NCI-H1048 (cell line): ENCODE measurements at places on chromosomes 3 and 15.
A peak's percentile ranks its signal among the peaks of the same experiment; 100 is the strongest.

DNA sequence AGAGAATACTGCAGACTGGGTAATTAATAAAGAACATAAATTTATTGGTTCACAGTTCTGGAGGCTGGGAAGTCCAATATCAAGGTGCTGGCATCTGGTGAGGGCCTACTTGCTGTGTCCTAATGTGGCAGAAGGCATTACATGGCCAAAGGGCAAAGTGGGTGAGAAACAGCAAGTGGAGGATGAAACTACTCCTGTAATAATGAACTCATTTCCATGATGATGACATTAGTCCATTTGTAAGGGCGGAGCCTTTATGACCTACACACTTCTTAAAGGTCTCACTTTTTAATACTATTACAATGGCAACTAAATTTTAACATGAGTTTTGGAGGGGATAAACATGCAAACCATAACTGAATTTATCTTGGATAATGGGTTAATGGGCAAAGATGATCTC is 139.6 kb upstream of the SGO1 start:
- DNase-seq: no peak

GRCh38 chr3:35653347-35653746 is 14.0 kb downstream of the ARPP21 start:
- no peak for DNase-seq

DNA sequence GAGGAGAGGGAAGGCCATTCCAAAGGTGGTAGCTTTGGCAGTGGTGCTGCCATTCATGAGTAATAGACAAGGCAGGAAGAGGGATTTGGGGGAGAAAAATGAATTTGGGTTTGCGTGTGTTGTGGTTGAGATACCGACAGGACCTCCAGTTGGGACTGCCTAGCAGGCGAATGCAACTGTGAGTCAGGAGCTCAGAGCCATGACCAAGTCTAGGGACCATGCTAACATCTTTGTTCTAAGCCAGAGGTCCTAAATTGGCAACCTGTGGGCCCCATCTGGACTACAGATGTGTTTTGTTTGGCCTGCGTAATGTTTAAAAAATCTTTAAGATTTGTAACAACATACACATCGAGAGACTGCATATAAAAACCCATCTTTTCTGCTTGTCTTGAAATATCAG is 61.6 kb downstream of the SAMMSON start:
- no peak for DNase-seq

GRCh38 chr3:30102356-30102755 is 504.0 kb upstream of the TGFBR2 start:
- no peak for DNase-seq

GRCh38 chr3:164470471-164470870 is 607.8 kb downstream of the SI start:
- no peak for DNase-seq

DNA sequence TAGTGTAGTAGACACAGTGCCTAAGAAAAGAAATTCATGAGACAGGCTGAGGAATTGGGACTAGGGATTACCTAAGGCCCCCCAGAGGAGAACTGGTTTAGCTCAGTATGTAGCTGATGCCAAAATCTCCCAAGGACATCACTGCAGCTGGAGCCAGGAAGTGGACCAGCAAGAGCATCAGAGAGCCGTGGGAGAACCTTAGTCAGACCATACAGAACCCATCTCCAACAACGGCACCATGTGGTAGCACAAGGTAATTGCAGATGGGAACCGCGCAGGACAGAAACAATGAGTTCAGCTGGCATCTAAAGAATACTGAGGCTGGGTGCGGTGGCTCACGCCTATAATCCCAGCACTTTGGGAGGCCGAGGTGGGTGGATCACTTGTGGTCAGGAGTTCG is 81.7 kb downstream of the WNT5A start:
- DNase-seq: no peak

- no peak for DNase-seq
These were observed 287.6 kb upstream of the STT3B start for GRCh38 chr3:31244929-31245817.

DNA sequence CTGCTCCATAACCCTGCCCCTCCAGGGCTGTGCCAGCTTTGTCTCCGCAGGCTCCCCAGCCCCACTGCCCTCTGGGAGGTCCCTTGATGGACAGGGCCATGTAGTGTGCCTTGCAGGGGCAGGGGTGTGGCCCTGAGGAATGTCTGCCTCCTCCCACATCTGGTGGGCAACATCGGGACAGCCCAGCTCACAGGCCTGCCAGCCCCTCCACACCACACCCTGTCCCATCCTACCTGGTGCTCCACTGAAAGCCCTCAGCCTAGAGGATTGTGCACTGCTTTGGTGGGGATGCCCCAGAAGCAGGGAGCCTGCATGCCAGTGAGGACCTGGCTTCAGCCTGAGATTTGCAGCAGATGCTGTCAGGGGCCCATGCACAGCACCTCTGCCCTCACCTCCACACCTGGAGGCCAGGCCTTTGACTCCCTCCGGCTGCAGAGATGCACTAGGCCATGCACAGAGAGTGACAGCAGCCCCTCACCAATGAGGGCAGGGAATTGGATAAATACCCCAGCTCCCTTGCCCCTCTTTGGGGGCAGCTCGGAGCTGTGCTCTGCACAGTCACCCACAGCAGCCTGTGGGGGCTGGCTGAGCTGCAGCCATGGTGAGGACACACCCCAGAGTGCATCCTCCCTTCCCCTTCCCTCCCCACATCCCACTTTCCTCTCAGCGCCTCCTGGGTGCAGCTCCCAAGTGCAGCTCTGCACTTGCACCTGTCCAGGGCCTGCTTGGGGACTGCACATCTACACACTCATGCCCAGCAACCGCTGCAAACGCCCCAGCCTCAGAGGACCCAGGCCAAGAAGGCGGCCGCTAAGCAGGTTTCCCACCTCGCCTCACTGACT is 2.7 kb downstream of the C3orf22 start:
- DNase-seq: no peak

DNA sequence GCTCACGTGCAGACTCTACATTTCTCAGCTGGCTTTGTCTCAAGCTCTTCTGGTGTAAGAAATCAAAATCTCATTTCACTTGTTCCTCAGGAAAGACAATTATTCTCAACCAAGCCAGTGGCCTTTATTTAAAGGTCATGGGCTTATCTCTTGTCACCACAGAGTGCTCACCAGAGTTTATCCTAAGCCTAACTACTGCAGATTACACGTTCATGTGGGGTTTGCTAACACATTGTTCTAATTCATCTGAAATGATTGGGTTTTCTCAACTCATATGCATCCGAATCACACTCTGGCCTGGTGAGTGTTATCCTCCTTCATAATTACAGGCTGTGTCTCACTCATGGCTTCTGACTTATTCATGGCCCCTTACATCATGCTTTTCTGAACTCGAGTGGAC is 83.3 kb upstream of the TSC22D2 start:
- no peak for DNase-seq

DNA sequence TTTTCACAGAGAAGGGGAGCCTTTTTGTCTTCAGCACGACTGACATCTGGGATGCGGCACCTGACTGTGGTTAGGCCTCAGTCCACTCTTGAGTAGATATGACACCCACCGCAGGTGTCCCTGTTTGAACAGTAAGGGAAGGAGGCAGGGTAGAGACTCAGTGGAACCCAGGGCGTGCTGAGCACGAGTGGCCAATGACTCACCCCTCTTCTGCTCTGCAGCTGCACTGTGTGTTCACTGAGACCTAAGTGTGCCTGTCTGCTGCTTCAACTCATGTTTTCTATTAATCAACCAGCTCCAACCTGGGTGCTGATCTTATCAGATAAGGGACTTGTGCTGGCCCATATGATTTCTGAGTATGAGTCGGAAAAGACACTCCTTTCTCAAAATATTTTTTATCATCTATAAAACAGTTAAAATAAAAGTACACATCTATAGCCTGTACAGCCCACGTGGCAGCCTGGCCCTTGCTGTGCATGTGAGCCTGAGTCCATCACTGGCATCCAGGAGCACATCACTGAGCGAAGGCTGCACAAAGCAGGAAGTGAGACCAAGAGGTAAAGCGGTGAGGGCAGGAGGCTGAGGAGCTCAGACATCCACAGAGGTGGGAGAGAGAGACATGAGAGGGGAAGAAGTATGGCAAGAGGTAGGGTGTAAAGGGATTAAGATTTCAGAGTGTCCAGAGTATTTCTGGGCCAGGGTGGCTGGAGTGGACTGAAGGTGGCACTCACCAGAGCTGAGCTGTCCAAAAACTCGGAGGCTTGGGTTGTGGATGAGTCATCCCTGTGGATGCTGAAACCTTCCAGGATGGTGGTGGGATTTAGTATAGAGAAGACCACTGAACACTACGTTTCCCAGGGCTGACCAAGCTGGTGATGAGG is 49.2 kb downstream of the SLC41A3 start:
- DNase-seq: no peak

- peak; percentile 31 for DNase-seq
These were observed 32.8 kb downstream of the LINGO1 start for GRCh38 chr15:77599899-77600298.

GRCh38 chr15:99155961-99156443 is 51.1 kb downstream of the SYNM start:
- no peak for DNase-seq

DNA sequence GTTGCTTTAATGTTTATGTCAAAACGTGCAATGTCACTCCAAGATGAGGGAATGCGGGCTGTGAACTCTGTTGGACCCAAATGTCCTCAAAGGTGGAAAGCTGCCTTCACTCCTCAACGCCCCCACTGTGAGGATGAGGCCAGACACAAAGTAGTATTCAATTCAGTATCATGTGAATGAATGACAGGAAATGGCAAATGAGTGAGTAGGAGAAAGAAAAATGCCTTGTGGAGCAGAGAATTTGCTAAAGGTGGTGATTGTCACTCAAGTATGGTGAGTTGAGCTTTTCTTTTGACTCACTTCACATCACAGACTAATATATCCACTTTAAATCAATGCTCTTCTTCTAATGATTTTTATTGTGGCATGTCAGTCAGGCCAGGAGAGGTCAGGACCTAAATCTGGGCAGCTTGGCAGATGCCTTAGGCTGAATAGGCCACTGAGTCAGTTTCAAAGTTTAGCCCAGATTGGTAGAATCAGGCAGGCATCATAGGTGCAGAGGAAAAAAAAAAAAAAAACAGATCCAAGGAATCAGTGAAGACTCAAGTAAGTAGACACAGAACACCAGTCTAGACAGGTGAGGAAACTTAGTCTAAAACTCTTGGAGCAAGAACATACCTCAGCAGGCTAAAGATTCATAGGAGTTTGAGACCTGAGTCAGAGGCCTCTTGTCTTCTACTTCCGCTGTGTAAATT is 71.0 kb upstream of the ZBED2 start:
- no peak for DNase-seq

GRCh38 chr15:47803767-47804166 is 86.5 kb downstream of the SEMA6D start:
- no peak for DNase-seq

- no peak for DNase-seq
These were observed 60.5 kb downstream of the RAB7A start for GRCh38 chr3:128786434-128787020.

DNA sequence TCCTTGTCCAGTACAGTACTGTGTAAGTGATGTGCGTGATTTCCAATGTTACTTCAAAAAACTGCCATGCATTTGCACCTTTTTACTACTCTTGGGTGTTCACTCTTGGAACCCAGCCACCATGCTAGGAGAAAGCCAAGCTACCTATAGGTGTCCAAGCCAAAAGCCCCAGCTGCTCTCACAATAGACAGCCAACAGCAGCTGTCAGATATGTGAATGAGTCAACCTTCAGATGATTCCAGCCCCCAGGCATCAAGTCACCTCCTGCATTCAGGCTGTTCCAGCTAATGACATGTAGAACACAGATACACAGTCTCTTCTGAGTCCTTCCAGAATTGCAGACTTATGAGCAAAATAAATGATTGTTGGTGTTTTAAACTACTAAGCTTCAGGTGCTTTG is 417.7 kb upstream of the TGFBR2 start:
- DNase-seq: no peak

- DNase-seq: no peak
These were observed 72.5 kb upstream of the POLG start for GRCh38 chr15:89406940-89407607.

DNA sequence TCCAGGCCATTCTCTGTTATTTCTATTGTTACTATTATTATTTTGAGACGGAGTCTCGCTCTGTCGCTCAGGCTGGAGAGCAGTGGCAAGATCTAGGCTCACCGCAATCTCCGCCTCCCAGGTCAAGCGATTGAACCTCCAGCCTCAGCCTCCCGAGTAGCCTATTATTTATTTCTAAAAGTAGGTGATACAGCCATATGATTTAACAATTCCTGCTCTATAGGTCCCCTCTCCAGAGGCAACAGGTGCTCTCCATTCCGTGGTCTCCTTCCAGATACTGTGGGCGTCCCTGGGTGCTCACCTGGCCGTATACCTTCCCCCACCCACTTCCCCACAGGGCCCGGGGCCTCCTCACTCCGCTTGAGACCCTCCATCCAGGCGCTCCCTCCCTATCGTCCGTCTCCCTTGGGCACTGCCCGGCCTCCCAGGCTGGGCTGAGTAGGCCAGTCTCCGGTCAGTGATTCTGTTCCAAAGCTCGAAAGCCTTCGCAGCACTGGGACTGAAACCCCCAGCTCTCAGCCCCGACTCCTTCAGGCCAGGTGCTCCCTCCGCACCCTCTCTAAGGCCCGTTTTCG is 708 bp upstream of the PTPN23 start:
- no peak for DNase-seq

GRCh38 chr3:10695595-10696285 is 120.3 kb upstream of the SLC6A11 start:
- DNase-seq: no peak
